ENCODE measurements at places on chromosomes 2 and 18. TPM values are rescaled to one million over a fixed set of nuclear protein-coding genes. Genes with fewer than 3 reads are reported as not detected.

COPS9 gene
- 188 TPM for total RNA-seq

DNA sequence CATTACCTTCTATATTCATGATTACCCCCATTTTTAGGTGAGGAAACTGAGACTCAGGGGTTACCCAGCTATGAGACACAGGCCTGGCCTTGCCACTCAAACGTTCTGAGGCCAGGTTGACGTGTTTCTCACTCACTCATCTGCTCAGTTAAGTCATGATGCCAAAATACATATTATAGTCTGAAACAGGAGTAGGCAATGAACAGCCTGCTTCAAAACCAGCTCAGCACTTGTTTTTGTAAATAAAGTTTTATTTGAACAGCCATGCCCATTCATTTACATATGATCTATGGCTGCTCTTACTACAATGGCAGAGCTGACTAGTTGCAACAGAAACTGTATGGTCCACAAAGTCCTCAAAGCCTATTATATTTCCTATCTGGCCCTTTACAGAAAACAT, 74.1 kb upstream of the SMAD2 start:
- no peak for DNase-seq

DNA sequence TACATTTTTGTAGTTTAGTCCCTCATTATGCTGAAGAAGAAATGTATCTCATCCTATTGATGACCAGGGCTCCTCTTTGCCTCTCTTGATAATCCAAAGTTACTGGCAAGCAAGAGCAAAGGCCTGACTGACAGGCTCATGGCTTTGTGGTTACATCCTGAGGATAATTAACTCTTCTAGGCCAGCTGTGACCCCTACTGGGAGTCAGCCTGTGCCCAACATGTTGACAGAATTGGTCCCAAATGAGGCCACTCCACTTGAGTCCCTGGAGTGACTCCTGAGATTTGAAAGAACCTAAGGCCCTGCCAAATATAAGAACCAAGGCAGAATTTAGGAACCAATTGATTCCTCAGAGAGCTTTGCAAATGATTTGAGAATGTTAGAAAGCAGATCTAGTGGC, 973.8 kb upstream of the CELF4 start:
- DNase-seq, result no peak

- peak; percentile 26 for DNase-seq
These were observed 53.9 kb downstream of the PRKRA start for GRCh38 chr2:178397002-178397605.

DNA sequence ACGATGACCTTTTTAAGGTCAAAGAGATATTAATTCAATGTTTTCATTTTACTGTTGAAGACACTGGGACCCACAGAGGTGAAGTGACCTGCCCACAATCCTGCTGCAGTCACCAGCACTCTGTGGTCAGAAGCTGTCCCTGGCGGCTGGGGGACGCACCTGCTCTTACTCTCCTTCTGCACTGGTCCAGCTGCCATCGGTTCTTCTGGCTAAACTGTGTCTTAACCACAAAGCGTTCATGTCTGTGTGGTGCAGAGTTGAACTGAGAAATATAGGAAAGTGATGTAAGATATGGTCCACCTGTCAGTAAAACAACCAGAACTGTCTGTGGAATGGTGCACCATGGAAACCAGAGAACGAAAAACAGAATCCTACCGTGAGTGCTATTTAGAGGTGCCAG, 44.9 kb upstream of the SMIM21 start:
- DNase-seq, result no peak

UGT1A8 gene
- total RNA-seq, result not detected

DNA sequence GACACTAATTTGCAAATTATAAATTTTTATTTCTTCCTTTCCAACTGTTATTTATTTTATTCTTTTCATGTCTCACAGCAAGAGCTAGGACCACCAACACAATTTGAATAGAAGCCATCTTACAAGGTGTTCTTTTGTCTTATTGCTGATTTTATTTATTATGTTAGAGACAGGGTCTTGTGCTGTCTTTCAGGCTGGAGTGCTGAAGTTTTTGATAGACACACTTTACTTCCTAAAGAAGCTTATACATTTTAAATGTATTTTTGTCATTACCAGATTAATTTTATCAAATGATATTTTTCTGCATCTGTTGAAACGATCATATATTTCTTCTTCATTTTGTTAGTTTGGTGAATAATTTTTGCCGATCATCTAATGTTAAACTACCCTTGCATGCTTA, 130.3 kb upstream of the BCL2L11 start:
- no peak for DNase-seq

RAD51AP2 gene
- total RNA-seq, result 0.02 TPM

DNA sequence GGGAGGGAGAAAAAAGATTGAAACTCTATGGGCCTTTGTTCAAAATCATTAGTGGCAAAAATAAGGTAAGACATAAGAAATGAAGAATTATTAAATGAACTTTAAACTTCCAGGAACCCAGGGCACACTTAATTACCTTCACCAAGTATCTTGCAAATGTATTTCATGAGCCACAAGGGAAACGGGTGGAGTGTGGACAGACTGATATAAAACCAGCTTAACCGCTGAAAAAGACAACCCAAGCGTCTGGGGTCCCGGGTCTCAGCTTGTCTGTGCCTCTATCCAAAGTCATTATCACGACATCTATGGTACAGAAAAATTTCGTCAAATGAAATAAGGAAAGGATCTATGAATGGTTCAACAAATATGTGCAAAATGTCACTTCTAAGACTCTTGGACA, 13.9 kb upstream of the MBOAT2 start:
- DNase-seq, result no peak

DNA sequence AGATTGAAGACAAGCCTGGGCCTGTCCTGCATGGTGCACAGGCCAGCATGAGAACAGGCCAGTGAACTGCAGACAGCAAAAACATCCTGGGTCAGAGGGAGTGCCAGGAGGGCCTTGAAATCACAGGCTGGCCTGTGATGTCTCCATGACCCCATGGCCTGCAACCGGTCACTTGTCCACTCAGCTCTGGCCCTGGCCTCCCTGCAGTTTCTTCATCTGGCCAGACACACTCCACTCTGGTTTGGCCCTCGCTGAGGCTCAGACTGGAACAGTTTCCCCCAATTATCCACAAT, 12.6 kb downstream of the CYRIA start:
- DNase-seq, result no peak

DNA sequence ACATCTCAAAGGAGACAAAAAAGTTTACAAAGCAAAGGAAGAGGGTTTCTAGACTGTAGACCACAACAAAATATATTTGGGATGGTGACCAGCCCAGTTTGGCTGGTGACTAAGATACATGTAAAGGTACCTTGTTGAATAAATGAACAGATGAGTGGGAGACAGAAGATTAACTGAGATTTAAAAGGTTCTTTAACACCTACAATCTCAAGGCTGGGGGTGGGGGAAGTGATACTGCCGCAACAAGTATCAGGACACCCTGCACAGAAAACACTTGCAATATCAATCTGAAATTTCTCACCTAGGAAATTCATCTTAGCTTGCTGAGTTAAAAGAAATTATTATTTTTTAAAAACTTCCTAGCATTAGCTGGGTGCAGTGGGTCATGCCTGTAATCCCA, 8.3 kb downstream of the RNF149 start:
- no peak for DNase-seq

SOCS6 gene
- 10.9 TPM for total RNA-seq

COL6A3 gene
- total RNA-seq, result 202 TPM

ALPP gene
- 1.5 TPM for total RNA-seq

UGT1A6 gene
- 2.6 TPM for total RNA-seq

LOXHD1 gene
- not detected for total RNA-seq

DNA sequence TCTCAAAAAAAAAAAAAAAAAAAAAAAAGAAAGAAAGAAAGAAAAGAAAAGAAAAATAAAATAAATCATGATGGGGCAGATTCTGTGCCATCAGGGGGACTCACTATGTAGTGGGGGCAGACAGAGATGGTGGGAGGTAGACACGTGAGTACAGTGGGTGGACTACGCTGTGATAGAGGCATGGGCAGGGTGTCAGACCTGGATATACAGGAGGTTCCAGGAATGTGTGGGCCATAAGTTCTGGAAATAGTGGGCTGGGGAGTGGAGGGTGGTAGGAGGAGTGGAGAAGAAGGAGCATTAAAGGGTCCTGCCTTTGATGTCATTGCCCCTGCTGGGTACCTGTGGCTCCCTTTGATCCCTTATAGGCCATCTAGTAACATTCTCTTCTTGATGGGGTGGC, 8.8 kb upstream of the WNT6 start:
- no peak for DNase-seq

Measured in H4 (cell line).